ENCODE measurements at places on chromosomes 4 and X.

DNA sequence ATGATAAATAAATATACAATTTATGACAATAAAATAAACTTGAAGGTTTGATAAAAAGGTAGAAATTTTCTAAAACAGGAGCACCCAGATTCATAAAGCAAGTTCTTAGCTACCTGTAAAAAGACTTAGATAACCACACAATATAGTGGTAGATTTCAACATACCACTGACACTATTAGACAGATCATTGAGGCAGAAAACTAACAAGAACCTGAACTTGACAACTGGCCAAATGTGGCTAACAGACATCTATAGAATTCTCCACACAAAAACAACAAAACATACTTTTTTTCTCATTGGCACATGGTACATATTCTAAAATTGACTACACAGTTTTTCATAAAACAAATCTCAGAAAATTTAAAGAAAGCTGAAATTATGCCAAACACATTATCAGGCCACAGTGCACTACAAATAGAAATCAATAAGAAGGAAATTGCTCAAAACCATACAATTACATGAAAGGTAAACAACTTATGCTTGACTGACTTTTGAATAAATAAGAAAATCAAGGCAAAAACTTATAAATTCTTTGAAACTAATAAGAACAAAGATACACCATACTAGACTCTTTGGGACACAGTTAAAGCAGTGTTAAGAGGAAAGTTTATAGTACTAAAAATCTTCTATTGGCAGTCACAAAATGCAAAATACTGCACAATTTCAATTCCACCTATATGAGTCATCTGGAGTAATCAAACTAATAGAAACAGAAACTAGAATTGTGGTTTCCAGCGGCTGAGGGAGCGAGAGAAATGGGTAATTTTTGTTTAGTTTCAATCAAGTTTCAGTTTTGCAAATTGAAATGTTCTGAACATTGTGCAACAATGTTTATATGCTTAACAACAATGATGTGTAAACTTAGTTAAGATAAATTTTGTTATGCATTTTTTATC, 925.6 kb downstream of the SH3BGRL start:
- no peak for DNase-seq

DNA sequence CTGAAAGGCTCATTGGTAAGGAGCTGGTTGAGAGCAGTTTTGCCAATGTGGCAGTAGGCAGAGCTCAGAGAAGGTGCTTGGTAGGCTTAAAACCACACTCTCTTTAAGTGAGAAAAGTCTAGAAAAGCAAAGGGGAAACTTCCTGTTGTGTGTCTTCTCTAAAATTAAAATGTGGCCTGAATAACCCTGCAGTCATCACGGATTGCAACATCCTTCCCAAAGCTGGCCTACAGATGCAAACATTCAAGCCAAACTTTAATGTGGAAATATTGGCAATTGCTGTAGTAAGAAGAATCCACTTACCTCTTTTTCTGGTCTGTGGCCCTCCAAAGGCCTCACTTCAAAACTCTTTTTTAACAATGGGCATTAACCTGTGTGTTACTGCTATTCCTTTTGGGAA, 348.5 kb downstream of the OPHN1 start:
- DNase-seq, result no peak

GRCh38 chr4:153555730-153556434, 89.7 kb downstream of the TMEM131L start:
- no peak for DNase-seq

DNA sequence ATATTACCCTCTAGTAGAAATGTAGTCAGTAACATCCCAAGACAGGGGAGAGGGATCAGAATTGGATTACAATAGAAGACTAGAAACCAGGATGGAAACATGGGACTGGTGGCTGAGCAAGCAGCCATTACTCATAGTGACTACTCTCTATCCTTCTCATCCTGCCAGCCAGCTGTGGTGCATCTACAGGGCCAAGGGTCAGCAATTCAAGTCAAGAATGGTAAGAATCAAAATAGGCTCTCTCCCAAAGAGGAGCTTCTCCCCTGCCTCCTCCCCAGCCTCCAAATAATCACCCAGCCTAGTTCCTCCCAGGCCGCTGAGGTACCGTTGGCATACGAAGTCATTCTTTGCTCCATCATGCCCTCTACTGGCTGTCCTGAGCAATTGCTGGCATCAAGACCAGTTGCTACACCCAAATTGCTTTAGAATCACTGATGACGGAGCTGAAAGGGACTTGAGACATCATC, 19.4 kb downstream of the AWAT2 start:
- DNase-seq, result no peak

GRCh38 chr4:171239196-171239595, 574.0 kb upstream of the GALNTL6 start:
- no peak for DNase-seq

DNA sequence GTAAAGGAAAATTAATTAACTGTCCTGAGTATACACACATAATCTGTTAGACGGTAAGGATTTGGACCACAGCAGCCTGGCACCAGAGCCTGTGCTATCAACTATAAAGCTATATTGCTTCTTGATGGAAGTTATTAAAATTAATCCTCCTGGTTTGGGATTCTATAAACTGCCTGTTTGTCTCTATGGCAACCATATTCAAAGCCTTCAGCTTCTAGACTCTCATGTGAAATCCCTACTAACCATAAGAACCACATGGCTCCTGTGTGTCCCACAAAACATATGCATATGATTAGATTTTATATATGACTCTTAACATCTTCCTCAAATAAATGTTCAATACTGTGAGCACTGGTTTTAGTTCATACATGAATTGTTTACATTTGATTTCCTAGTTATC, 380.8 kb downstream of the ANKRD50 start:
- no peak for DNase-seq
